ENCODE measurements at places on chromosomes 7 and 10.
A peak's percentile ranks its signal among the peaks of the same experiment; 100 is the strongest.

- no peak for DNase-seq
Observed at GRCh38 chr10:64537112-64537511, 1015.9 kb downstream of the REEP3 start.

DNA sequence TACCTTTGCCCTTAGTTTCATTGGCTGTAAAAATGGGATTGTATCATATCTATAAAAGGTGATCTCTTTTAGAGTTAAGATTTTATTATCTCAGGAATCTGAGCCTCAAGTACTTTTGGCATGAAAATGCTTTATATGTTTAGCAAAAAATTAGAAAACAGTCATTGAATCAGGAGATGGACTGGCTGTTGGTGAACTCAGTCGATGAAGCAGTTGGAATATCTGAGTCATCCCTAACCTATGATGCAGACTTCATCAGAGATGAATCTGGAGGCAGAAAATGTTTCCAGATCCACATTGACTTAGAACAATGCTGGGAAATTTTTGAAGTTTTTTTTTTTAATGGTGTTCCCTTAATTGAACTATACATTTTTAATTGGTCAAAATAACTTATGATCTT lies 228.5 kb downstream of the SLC25A13 start:
- DNase-seq = no peak

- DNase-seq = no peak
Observed at GRCh38 chr7:141880960-141881359, 35.2 kb upstream of the OR9A4 start.

DNA sequence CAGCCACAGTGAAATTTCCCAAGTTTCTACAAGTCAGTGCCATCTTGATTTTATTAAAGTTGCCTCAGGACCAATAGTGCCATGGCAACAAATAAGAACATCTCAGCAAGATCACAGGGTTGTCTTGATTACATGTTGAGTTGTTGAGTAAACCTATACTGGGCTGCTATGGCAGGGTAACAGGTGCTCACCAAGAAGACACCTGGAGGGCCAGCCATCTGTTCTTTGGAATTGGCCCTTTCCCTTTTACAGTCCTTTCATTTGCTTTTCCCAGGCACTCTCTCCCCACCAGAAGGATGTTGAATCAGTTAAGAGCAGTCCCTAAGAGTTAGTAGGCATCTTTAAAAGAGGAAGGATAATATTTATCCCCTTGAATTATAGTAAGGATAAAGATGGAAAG lies 582.0 kb downstream of the TNS3 start:
- DNase-seq = no peak

GRCh38 chr7:10973942-10974911 lies 555 bp downstream of the PHF14 start:
- DNase-seq = peak; percentile 14

GRCh38 chr7:113657603-113658002 lies 261.2 kb downstream of the PPP1R3A start:
- DNase-seq = no peak

- no peak for DNase-seq
Observed at GRCh38 chr10:105001269-105001668, 360.2 kb downstream of the SORCS3 start.

All from stimulated activated CD8-positive, alpha-beta memory T cell treated with anti-CD3 and anti-CD28 coated beads, Interleukin-15, amount 100 ng/mL, for 24 hours (primary cell).